Activated naive CD4-positive, alpha-beta T cell treated with anti-CD3 and anti-CD28 coated beads for 36 hours (primary cell): ENCODE measurements at places on chromosomes 1 and 21.

GRCh38 chr1:228101614-228101993, 1.5 kb downstream of the C1orf35 start:
- DNase-seq = no peak

GRCh38 chr1:29258189-29258975, 22.1 kb downstream of the PTPRU start:
- no peak for DNase-seq

DNA sequence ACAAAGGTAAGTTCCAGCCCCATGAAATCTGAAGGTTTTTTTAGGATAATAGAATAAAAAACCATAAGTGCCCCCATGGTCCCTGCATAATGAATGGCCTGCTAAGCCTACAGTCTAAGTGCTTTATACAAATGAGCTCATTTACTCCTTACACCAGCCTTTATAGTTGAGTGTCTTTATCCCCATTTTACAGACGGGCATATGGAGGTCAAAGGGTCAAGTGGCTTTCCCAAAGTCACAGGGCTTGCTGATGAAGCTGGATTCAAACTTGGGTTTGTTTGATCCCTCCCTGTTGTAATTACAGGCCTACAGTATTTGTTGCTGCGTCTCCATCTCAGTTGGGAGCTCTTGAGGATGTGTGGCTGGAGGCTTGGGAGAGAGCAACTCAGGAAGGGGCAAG, 28.3 kb upstream of the ARHGEF10L start:
- DNase-seq = no peak

- DNase-seq = no peak
These were observed 18.6 kb downstream of the NADK start for GRCh38 chr1:1759456-1760344.

DNA sequence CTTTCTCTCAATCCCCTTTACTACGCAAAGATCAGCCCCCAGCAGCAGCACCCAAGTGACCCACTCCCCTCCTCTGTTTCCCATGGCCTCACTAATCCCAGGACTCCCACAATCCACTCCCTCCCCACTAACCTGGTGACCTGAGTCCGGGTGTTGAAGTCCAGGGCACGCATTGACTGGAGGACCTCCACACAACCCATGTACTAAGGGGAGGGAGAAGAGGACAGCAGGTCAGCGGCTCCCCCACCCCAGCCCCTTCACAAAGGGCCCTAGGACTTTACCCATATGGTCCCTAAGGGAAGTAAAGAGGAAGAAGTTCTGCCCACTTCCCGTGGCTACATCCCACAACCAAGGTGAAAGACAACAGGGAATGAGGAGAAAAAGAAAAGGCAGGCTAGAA, 1.3 kb downstream of the SHC1 start:
- DNase-seq = no peak
